ENCODE measurements at places on chromosomes 11 and 22.
A peak's percentile ranks its signal among the peaks of the same experiment; 100 is the strongest.

DNA sequence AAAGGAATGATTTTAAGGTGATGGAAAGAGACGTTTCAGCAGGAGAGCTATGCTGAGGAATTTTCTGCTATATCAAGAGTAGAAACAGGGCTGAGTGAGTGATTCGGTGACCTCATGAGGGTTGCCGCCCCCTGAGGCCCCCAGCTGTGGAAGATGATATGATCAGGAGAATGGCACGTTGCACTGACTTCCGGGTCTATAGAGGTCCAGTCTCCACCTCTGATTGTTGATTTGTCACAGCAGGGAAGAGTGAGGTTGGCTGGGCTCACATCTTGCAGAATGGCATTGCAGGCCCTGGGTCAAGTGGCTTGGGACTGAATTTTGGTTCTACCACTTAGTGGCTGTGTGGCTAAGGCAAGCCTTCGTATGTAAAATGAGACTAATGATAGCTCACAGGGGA is 205.1 kb downstream of the SNX19 start:
- DNase-seq, result no peak

DNA sequence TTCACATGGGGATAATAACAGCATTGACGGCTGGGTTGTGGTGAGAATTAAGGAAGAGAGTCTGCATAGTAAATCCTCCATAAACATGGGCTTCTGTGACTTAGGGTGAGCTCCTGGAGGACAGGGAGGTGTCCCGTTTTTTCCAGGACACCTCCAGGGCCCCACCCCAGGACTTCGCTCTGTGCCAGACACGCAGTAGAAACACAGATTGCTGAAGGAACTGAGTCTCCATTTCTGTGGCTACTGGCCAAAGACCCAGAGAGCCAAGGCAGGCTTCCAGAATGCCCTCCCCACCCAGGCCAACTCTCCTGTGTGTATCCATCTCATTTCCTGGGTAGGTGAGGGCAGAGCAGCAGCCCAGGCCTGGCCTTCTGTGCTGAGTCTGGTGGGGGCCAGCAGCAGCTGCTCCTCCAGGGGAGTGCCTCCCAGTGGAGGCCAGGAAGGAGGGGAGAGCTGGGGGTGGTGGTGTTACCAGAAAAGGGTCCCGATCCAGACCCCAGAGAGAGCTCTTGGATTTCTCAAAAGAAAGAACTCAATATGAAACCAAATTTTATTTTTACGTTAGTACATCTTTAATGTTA is 9.5 kb upstream of the RFPL3 start:
- DNase-seq, result no peak

- no peak for DNase-seq
Measured at GRCh38 chr22:50308597-50308935, 1.1 kb upstream of the PLXNB2 start.

DNA sequence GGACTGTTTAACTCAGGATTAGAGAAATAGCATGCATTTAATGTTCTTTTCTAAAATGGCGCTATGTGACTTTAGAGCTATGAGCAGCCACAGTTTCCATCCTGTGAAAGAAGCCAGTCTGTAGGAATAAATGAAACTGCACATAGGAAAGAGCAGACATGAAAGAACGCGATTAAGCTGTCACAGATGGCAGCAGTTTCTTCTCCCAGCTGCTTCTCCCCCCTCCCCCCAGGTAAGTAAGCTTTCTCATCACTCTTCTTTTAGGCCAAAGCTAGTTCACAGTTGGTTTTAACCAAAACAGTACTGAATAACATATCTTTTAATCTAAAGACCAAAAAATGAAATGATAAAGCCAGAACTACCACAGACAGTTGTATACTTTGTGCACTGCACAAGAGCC is 266.4 kb downstream of the KCNA4 start:
- DNase-seq, result no peak

DNA sequence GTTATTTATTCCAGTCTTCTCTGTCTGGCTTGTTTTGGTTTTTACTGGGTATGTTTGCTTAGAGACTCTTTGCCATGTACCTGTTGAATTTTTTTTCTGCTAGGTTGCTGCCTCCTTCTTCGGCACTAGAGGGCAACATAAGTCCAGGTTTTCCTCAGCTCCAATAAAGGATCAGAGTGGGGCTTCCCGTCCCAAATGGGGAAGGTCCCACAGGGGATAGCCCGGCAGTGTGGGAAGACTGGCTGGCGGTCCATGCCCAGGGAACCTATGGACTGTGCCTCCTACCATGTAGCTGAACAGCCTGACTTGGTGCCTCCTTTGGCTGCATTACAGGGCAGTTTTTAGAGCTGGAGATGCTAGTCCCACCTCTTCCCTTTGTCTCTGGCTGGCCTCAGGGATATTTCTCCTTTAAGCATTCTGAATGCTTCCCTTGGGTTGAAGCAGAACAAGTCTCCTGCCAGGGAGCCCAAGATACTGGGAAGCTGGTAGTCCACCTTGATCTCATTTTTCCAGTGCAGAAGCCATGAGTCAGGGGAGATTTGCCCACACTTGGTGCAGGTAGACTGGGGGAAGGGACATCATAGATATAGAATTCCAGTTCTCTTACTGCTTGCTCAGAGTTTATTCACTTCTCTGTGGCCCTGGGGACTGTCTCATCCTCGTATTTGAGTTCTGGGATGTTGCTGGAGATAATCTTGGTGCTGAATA is 60.2 kb downstream of the BRD1 start:
- DNase-seq, result peak; percentile 25

GRCh38 chr11:37322333-37323194 is 724.5 kb upstream of the RAG2 start:
- no peak for DNase-seq

DNA sequence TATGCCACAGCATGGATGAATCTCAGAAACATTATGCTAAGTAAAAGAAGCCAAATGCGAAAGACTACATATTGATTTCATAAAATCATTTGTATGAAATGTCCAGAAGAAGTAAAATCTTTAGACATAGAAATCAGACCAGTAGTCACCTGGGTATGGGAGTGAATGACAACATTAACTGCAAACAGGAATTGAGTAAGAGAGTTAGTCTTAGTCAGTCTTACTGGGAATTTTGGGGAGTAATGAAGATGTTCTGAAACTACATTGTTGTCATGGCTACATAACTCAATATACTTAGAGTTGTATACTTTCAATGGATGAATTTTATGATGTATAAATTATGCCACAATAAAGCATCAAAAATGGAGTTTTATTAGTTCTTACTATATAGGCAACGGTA is 107.8 kb upstream of the CHORDC1 start:
- DNase-seq, result no peak

GRCh38 chr11:85844439-85845123 is 10.6 kb upstream of the CCDC83 start:
- DNase-seq, result no peak

- peak; percentile 68 for DNase-seq
Measured at GRCh38 chr11:61091373-61092279, 10.7 kb upstream of the CD5 start.

GRCh38 chr22:44200451-44200850 is 19.7 kb downstream of the PARVG start:
- DNase-seq, result no peak

DNA sequence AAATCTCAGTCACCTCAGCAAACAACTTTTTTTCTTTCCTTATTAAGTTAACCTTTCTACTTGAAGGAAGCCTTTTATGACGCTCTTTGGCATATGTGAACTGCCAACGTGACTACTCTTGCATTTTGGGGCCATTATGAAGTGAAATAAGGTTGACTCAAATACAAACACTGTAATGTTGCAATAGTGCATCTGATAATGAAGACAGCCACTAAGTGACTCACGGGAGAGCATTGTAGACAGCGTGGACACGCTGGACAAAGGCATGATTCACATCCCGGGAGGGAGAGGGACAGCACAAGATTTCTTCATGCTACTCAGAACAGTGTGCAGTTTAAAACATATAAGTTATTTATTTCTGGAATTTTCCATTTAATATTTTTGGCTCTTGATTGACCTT is 560.8 kb downstream of the ETS1 start:
- DNase-seq, result no peak

DNA sequence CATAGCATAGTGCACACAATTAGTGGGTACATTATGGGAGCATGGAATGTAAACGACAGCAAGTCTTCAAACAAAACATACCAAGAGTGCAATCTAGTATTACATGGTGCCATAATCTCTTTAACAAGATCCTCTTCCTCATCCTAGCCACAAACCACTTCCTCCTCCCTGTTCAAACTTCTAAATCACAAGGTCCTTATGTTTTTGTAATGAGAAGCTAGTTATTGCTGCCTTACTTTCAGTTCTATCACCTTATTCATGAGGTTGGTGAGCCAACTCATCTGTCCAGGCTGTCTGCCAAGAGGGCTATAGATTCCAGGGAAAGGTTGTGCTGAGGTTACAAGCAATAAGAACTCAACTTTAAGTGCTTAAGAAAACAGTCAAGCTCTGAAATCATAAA is 195.4 kb upstream of the ARHGAP20 start:
- no peak for DNase-seq

DNA sequence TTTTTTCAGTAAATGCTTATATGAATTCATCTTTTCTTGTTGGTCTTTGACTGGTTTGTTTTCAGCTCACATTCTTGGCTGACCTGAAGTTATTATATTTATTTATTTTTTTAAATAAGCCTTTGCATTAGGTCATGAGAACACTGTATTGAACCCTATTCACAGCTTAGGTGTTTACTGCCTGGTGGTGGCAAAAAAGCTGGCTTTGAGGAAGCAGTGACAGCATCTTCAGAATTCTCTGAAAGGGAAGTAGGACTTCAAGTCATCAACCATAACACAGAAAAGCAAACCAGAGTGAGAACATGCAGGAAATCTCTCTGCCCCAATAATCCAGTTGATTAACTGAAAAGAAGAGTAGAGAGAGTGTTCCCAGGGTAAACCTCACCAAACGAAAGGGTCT is 30.3 kb upstream of the MMP13 start:
- no peak for DNase-seq

GRCh38 chr11:63573881-63574855 is 11.0 kb upstream of the PLAAT2 start:
- peak; percentile 30 for DNase-seq

GRCh38 chr22:32574411-32574810 is 99.8 kb downstream of the FBXO7 start:
- peak; percentile 14 for DNase-seq

GRCh38 chr11:129089279-129089678 is 102.8 kb downstream of the ARHGAP32 start:
- DNase-seq, result no peak

- DNase-seq, result no peak
Measured at GRCh38 chr22:19996694-19997384, 19.8 kb downstream of the ARVCF start.

GRCh38 chr11:41282395-41282794 is 177.1 kb downstream of the LRRC4C start:
- DNase-seq, result no peak

GRCh38 chr22:39543095-39543494 is 10.5 kb upstream of the RPS19BP1 start:
- no peak for DNase-seq

DNA sequence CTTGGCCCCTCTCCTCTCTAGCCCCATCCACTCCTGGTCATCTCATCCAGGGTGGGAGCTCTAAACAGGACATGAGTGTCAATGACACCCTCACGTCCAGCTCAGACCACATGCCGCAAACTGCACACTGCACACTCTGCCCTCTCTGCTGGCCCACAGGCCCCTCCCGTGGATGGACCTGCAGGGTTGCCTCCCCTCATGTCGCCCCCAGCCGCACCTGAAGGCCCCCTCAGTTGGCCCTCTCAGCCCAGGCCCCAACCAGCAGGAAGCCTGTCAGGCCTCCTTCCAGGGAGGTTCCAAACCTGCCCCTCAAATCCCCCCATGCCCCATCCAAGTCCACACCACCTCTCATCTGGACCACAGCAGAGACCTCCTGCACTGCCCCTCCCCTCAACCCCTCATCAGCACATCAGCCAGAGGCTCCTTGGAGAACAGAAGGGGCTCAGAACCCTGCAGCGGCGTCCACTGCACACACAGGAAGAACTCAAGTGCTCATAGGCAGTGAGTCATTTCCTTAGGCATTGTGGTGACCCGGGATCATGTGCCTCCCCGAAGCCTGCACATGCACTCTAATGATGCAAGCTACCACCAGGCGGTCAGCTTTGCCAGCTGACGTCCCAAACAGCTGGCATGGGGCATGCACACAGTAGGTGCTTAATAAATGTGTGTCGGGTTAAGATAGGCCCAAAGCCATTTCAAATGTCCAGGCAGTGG is 12.9 kb upstream of the CDKN1C start:
- peak; percentile 61 for DNase-seq

DNA sequence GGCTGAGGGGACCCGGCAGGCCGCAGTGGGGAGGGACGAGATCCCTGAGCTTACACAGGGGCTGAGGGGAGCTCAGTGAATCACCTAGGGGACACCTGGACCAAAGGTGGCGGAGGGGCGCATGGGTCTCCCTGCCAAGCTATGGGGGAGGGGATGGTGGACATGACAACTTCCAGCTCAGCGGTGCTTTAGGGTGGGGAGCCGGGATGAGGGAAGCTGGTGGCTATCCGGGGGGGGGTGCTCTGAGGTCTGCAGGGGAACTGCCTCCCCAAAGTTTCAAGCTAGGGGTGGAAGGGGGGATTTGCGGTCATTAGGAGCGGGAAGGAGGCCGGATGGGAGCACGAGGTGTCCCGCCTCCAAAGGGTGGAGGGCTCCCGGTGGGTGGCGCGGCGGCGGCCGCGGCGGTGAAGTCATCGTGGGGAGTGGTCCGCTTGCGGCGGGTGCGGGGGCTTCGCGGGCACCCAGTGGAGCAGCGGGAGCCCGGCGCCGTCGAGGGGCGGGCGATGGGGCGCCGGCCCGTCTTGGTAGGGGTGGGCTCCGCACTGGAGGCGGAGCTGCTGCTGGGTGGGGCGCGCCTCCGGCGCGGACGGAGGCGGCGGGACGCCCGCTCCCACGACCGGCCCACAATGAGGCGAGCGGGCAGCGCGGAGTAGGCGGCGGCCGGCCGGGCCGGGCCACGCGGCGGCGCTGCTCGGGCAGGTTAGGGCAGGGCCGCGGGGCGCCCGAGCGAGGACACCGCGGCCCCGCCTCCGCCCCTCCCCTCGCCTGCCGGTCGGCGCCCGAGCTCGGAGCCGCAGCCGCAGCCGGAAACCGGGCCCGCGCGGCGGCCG is at the start of gene MICALL1:
Gene MICALL1, plus strand, starts transcription at position 764 of the 830 bp plus-strand sequence. CDS start 126 bp downstream, outside the sequence.
- DNase-seq, result peak; percentile 79

- no peak for DNase-seq
Measured at GRCh38 chr11:120125024-120125423, 12.9 kb downstream of the TRIM29 start.

Measured in stimulated activated naive CD8-positive, alpha-beta T cell treated with anti-CD3 and anti-CD28 coated beads, Interleukin-15, Interleukin-2, amounts not matched to agents 100 U/mL and 50 U/mL, for 24 hours (primary cell).